ENCODE measurements at places on chromosomes 12 and 14. TPM values are rescaled to one million over a fixed set of nuclear protein-coding genes. Genes with fewer than 3 reads are reported as not detected.
A peak's percentile ranks its signal among the peaks of the same experiment; 100 is the strongest.

DNA sequence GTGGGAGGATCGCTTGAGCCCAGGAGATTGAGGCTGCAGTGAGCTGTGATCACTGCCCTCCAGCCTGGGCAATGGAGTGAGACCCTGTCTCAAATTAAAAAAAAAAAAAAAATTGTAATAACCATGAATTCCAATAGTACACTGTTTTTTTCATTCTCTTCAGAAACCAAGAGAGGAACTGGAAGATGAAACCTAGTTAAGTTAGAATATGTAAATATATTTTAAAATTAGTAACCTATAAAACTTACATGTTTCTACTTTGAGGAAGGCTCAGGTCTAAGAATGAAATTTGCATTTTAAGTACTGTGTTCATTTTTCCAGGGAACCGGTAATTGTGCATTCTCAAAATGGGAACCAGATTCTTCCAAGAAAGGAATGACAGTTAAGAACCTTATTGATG is 18.8 kb downstream of the KNTC1 start:
- DNase-seq: no peak

DNA sequence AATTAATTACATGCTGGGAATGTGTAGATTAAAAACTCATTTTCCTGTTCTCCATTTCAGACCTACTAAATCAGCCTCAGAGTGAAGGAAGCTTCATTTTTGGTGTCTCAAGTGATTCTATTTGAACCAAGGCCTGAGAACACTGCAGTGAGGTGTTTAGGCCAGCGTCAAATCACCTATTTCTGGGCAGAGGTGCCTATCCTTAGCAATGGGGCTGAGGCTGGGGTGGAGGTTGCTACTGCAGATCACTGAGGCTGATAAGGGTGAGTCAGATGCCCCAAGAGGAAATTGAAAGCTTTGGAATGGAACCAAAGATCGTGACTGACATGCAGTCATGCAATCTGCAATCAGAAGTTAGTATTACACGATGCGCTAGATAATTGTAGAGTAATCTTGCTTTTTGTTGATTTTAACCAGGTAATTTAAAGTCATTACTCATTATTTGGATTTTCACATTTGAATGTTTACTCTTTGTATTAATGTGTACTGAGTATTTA is 4.4 kb downstream of the TXNRD1 start:
- DNase-seq: peak; percentile 74

DNA sequence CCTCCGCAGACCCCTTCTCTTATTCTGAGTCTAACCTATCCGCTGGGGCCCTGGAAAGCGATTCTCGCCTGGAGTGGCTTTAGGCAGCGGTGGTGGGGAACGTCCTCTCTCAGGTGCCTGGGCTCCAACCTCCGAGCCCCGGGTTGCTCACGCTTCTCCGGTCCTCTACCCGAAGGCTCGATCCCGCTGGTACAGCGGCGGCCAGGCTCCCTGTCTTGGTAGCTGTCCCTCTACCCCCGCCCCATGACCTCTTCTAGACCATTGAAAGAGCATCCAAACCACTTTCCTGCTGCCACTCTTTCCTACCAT is 505 bp upstream of the HEBP1 start:
- no peak for DNase-seq

DNA sequence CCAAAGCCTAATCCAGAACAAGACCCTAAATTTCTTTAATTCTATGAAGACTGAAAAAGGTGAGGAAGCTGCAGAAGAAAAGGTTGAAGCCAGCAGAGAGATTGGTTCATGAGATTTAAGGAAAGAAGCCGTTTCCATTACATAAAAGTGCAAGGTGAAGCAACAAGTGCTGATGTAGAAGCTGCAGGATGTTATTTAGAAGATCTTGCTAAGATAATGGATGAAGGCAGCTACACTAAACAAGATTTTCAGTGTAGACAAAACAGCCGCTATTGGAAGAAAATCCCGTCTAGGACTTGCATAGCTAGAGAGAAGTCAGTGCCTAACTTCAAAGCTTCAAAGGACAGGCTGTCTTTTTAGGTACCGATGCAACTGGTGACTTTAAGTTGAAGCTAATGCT is 65.4 kb upstream of the AMIGO2 start:
- peak; percentile 17 for DNase-seq

DNA sequence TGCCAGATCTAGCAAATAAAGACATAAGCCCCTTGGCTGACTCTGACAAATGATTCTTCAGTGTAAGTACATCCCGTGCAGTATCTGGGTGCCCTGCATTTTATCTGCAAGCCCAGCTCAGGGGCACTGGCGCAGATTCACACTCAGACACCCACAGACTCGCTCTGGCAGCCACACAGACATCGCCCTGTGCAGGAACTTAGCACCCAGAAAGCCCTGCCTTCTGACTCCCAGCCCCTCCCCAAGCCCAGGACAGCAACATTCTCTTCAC is 44.9 kb upstream of the NCOR2 start:
- no peak for DNase-seq

GPR65 gene
- 0.32 TPM for total RNA-seq

GALNT8 gene
- under 0.01 TPM for total RNA-seq

PAPLN gene
- total RNA-seq: 4.3 TPM
